Activated naive CD4-positive, alpha-beta T cell (primary cell): ENCODE measurements at places on chromosomes 2 and 18.

- no peak for DNase-seq
Measured at GRCh38 chr2:120855855-120856405, 120.3 kb downstream of the GLI2 start.

GRCh38 chr2:73013936-73014335 is 57.6 kb downstream of the SFXN5 start:
- DNase-seq, result no peak

DNA sequence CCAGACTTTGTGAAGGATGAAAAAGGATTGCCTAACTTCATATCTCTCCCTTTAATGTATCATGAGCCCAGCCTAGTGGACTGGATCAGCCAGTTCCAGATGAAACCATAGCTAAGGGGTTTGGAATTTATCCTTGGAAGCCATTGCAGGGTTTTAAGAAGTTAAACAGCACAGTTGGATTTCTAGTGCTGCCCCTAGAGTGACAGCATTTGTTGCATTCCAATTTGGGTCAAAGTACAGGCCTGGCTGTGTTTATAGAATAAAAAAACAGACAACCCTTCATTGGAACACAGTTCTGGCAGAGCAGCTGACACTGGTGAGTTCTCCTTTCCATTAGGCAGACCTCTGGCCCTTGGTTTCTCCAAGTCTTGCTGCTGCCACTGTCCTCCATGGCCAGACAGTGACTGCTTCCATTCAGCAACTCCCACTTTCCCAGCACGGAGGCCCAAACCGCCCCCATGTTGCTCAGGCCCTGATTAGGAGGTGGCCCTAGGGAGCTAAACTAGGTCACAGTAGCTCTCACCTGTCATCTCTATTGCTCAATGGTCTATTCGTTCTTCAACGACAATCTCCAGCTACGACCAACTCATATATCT is 8.0 kb downstream of the GPR39 start:
- no peak for DNase-seq

DNA sequence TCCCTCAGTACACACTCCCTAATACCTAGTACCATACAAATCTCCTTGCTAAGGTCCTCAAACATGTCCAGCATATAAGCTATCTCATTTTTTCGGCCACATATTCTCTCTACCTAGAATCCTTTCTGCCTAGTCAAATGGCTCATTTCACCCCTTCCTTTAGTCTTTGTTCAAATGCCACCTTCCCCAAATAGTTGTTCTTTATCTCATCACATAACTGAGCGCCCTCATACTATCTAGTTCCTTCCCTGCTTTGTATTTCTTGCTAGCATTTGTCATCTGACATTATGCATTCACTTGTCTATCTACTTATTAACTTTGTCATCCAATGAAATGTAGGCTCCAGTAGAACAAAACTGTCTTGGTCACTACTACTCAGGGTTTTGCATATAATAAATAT is 35.5 kb downstream of the RPRD1A start:
- DNase-seq, result no peak

- DNase-seq, result no peak
Measured at GRCh38 chr2:70561893-70562292, 8.3 kb upstream of the TGFA start.

GRCh38 chr2:16013359-16013911 is 73.1 kb downstream of the MYCN start:
- DNase-seq, result no peak

- no peak for DNase-seq
Measured at GRCh38 chr2:36525245-36525644, 72.7 kb downstream of the FEZ2 start.

DNA sequence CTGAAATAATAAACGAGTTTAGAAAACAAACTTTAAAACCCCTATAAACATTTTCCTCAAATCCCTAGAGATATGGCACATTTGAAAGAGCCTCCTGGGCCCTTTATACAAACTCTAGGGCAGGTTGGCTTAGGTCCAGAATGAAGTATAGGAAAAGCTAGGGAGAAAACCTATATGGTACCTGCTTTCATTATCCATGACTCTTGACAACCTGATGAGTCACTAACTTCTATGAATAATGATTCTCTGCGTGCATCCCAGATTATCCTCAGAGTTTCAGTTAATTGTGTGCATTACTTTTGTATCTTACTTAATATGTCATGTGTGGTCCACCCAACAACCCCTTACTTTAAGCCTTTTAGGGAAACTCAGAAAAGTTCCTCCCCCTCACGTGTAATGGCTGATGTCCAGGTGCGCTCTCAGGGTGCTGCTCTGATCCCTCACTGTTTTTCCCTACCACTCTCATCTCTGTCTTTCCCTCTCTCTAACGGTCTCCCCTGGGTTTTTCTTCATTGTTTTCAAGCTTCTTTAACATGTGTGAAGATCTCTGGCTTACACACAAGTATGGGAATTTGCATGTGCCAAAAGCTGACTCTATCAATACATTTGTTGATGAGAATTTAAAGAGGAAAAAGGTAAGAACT is 78.5 kb downstream of the LRP1B start:
- no peak for DNase-seq

DNA sequence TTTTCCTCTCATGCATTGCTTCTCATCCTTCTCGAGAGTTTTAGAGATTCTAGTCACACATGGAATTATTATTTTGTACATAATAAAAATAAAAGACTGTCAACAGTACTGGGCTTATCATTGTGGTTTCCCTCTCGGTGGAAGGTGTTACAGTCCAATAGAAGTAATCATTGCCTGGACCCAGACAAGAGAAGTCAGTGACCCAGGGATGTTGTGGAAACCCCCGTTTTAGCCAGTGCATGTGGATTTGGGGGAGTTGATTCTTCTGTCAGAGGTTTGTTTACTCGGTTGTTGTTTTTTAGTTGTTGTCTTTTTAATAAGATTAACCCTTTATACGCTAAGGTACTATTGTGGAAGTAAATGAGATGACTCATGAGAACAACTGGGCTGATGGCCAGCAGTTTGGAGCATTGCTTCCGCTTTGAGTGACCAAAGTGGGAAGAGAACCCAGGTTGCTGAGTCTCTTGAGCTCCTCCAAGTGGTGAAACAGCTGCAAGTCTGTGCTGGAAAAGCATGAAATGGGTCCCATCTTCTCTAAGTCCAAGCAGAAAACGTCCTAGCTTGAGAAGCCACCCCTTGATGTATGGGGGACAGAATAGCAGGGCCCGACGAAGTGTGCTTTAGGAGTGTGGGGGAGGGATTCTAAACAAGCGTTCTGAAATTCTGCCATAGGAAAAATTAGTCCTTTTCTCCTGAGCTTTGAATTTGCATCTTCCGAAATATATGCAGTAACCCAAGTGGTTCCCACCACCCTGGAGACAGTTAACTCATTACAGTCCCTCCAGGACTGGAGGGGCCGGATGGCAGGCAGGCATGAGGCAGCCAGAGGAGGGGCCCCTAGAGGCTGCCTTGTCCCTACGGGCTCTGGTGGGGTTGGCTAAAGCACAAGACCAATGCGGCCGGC is 61.8 kb upstream of the GPR45 start:
- no peak for DNase-seq

DNA sequence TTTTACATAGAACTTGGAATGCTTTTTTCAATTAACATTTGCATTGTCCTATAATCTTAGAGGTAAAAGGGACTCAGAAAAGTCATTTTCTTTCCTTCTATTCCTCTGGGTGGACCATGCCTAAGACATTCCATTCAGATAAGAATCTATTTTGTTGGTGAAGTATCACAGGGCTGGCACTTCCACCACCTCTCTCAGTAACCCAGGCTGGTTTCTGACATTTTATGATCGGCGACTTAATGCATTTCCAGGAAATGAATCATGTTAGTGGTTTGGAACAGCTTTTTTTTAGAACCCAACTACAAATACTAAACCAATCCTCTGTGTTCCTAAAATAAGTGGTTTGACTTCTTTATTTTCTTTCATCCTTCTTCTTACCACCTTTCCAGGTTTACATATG is 27.0 kb downstream of the GAD1 start:
- DNase-seq, result no peak

GRCh38 chr18:11066038-11066437 is 83.3 kb downstream of the PIEZO2 start:
- no peak for DNase-seq

- DNase-seq, result no peak
Measured at GRCh38 chr18:22470248-22471235, 52.8 kb upstream of the CTAGE1 start.

GRCh38 chr18:62729487-62730386 is 14.4 kb downstream of the PHLPP1 start:
- no peak for DNase-seq

DNA sequence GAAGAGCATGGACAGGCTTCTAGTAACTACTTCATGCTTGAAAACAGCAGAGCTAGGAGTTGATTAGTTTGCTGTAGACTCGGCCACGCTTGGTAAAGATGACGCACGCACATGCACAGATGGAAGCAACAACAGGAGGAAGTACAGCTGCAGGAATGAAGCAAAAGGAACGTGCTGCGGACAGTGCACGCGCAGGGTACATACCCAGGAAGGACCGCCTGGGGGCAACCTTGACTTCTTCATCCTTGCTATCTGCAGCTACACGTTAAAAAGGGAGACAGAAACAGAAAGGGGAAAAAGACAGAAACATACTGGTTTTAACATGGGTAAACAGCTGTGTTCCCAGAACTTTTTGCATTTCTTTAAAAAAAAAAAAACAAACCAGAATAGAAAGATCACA is 17.7 kb downstream of the SLC66A2 start:
- DNase-seq, result no peak

DNA sequence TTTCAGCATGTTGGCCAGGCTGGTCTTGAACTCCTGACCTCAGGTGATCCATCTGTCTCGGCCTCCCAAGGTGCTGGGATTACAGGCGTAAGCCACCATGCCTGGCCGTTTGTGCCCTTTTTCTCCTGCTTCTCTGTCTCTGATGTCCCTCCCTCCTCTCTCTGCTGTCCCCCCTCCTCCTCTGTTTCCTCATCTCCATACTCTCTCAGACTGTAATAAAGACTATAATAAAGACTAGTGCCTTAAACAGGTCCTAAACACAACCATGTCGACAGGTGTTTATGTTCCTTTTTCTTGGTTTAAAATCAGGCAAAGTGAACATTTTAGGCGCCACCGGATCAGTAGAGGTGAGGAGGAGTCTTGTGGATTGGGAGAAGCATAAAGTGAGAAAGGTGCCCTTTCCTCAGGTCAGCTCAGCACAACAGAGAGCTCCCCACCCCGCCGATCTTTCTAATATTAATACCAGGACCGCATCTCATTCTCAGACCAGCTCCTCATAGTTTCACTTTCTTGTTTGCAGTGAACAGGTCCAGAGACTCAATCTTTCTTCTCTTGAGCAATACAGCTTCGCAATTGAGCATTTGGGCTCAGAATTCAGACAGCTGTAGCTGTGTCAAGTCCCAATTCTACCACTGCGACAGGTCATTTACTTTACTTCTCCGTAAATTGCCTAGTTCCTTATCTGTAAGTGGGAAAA is 23.7 kb downstream of the TIMM21 start:
- DNase-seq, result no peak

- DNase-seq, result no peak
Measured at GRCh38 chr2:127562936-127563335, 27.5 kb downstream of the MYO7B start.

DNA sequence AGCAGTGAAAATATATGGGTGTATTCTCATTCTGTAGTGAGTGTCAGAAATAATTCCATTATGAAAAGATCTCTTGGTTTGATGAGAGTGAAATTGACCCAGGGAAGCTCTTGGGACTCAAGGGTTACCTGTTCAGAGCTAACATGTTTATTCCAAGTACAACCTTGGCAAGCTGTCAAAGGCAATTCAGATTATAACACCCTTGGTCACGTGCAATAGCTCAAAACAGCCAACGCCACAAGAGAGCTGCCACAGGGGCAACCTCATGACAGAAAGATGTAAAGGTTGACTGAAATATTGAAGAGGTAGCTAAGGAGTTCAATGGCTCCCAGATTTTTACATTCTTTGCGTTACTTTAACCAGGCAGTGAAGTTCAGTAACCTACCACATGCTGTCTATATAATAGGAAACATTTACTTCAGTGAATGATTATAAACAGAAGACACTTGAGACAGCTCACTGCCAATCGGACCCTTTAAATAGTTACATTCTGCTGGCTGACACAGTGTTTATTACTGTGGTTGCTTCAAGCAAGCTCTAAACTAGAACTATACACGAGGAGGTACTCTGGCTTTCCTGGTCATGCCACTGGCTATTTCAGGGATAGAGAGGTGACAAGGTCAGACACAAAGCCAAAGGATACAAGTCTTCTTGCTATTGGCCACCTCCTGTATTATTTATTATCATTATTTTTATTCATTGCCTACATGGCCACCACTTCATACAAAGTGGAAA is 187.3 kb downstream of the PID1 start:
- no peak for DNase-seq

GRCh38 chr18:67980241-67980640 is 463.7 kb upstream of the DSEL start:
- DNase-seq, result no peak

DNA sequence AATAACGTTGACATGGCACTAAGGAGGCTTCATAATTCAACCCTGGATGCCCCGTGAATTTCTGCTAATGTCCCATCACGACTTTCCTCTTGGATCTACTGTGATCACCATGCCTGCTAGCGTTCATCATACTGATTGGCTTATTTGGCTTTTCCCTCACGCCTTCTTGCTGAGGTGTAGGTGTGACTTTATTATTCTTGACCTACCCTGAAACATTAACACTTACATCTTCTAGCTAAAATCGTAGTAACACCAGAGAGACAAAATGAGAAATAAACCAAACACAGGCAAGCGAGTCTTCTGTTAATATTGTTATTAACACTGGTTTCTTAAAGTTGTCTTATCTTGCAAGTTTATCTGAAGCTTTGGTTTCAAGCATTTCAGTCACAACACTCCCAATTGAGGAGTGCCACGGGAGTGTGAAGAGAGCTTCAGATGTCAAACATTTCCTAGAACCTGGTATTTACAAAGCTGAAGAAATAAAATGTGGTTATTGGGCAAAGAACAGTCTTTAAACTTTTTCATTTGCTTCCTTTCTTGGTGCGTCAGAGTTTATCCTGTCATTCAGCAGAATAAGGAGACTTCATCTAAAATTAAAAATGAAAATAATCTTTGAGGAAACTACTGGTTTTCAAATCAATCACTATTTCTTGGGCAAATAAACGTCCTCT is 15.4 kb upstream of the STAT1 start:
- no peak for DNase-seq

- DNase-seq, result no peak
Measured at GRCh38 chr18:48575658-48576456, 37.0 kb downstream of the CTIF start.

DNA sequence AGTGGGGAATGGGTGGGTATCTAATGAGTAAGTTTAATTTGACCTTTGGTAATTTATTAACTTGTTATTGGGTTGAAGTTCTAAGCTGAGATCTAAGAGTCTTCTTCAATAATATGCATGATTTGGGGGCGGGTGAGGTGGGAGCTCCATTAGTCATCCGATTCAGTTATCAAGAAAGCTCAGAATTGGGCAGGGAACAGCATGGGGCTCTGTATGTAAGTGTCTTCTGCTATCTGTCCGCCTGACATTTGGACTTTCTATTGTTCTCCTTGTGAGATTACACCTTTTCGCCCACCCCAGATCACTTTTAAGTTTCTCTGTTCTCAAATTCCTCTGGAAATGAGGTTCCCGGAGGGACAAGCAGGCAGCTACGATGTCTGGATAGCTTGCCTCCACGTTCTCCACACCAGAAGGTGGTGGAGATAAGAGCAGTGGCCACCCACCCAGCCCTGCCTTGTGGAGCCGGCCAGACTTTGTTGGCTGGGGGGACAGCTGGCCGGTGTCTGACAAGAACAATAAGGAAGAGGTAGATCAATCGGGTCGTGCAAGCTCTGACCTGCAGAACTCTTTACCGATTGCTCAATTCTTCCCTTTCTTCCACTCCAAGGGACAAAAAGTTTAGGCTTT is 75.5 kb upstream of the GATA6 start:
- no peak for DNase-seq

GRCh38 chr2:168246072-168246482 is 1.3 kb downstream of the STK39 start:
- no peak for DNase-seq
